NCI-H82 (cell line): ENCODE measurements at places on chromosomes 11 and 22.

DNA sequence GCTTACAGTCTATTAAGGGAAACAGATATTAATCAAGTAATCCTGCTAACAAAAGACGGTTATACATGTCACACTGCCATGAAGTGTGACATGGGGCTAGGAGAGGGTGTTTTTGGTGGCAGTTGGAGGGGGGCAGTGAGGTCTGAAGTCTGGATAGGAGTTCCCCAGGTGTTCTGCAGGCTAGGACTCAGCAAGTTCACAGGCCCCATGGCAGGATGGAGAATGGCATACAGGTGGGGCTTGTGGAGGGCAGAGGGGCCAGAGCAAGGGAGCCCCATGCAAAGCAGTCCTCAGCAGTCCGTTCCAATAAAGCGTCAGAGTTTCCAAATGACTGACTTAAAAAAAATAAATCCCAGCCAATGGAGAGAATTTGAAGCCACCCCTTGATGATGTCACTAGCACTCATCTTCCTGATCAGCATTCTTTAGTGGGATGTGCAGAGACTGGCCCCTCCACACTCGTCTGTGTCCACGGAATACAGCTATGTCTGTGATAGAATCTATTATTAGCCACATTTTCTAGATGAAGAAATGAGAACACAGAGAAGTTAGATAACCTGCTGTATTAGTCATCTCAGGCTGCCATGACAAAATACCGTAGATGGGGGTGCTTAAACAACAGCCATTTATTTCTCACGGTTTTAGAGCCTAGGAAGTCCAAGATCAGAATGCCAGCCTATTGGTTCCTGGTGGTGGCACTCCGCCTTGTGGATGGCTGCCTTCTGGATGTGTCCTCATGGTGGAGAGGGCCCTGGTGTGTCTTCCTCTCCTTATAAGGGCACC is 32.6 kb downstream of the PRDM11 start:
- no peak for DNase-seq

- DNase-seq = no peak
Measured at GRCh38 chr11:128920666-128921065, 22.0 kb downstream of the TP53AIP1 start.

- DNase-seq = no peak
Measured at GRCh38 chr11:122306831-122307391, 190.9 kb upstream of the BLID start.

GRCh38 chr11:10797001-10797400 is 11.7 kb downstream of the EIF4G2 start:
- DNase-seq = no peak

- peak; percentile 66 for DNase-seq
Measured at GRCh38 chr11:123429913-123430720, at the start of gene GRAMD1B. Gene GRAMD1B, plus strand, starts transcription at chr11:123430269. Its CDS starts 524 bp downstream, at chr11:123430793.

DNA sequence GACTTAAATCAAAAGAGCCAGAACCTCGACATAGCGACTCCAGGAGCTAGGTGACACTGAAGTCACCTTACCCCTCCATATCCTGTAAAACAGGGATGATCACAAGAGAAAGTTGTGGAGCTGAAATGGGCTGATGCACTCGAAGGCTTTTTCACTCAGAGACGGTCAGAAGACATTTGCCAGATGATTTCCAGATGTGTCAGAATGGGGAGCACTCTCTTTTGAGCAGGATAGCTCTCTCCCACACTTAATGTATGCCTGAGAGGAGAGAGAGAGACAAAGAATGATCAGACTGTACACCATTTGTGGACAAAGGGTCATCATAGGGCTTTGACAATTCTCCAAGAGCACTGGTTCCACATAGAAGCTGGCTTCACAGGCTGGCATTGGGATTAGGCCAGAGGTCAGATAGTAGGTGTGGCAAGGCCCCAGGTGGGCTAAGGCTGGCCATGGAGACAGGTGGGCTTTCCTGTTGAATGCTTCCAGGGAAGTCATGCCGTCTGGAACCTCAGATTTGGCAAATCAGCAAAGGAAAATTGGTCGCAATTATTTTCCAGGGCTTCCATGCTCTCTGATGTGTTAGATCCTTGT is 42.3 kb upstream of the ETS1 start:
- no peak for DNase-seq

GRCh38 chr11:64885367-64886286 is 7.2 kb upstream of the EHD1 start:
- no peak for DNase-seq

GRCh38 chr11:30585892-30586250 is 282 bp downstream of the MPPED2 start:
- DNase-seq = peak; percentile 54

DNA sequence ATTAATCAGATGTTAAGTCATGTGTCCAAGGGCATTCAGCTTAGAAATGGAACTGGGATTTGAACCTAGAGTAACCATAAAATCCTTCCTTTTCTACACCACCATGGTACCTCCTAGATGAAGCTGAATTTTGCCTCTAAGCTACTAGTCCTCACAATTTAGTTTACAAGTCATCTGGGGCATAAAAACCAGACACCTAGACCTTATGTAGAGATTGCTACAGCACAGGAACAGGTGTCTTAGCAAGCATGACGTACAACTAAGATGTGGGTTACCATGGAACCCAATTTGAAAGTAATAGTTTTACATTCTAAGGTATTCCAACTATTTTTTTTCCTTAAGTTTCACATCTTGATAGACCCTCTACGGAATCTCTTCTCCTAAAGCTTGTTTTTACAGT is 9.2 kb downstream of the TMEM216 start:
- no peak for DNase-seq

- DNase-seq = peak; percentile 76
Measured at GRCh38 chr11:7657306-7658025, 15.8 kb downstream of the CYB5R2 start.

DNA sequence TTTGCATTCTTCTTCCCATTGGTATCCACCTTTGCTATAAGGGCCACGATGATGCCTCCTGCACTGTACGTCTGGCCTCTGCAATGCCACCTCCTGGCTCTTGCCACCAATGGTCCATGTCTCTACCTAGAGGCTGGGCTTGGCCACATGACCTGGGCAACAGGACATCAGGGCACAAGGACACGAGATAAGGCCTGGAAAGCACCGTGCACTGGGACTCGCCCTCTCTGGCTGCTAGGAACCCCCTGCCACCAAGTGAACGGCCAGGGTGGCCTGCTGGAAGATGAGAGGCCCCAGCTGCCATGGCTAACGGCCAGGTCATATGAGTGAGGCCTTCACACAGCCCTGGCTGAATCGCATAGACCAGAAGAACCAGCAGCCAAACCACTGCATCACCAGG is 87.4 kb downstream of the TRMU start:
- DNase-seq = no peak

DNA sequence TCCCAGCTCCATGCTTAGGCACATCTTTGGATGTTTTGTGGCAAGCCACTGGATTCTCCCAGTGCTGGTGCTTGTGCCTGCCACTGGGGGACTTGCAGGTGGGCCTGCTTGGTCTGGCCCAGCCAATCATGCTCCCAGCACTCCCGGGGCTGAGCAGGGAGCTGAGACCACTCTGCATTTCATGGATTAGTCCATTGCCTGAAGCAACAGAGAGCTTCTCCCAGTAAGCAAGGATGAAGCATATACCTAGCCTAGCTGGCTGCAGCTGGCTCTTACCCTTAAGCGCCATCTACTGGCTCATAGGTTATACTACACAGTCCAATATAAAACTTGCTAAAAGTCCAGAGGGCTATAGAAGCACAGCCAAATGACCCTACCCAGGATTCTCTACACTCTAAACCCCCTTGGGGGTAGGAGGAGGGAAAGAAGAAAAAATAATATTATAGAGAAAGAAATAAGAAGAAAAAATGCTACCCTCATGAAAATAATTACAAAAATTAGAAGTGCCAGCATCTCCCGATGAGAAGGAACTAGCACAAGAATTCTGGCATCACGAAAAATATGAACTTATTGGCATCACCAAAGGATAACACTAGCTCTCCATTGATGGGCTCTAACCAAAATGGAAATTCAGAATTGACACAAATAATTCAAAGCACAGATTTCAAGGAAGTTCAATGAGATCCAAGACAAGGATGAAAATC is 275.3 kb downstream of the C11orf87 start:
- DNase-seq = peak; percentile 71

DNA sequence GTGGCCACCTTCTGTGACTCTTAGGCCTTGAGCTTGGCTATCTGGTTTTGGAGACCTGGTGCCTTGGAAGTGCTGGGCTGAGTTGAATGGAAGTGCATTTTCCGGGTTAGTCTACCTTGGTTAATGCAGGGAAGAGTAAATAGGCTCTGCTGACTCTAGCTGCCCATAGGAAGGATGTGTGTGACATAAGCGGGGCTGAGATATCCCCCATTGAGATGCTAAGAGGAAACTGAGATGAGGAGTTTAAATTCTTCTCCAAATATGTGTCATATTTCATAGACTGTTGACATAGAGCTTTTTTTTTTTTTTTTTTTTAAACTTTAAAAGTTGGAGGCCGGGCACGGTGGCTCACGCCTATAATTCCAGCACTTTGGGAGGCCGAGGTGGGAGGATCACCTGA is 30.8 kb downstream of the ZNRF3 start:
- no peak for DNase-seq

- DNase-seq = no peak
Measured at GRCh38 chr11:71423181-71423790, 24.9 kb downstream of the DHCR7 start.

- no peak for DNase-seq
Measured at GRCh38 chr22:38744981-38745380, 10.8 kb downstream of the SUN2 start.

DNA sequence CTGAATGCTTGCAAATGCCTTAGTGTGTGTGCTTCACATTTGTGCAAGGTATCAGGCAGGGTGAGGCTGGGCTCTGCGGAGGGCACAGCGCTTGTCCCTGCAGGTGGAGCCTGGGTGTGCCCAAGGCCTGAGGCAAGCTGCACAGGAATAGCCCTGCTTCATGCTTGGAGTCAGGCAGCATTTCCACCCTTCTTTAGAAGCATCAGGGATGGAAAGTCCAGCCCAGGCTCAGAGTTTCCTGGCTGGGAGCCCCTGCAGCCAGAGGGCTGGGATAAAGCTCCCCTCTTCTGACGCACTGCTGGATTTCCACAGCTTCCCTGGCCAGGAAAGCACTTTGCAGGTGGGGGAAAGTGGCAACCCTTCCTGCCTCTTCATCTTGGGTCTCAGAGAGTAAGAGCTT is 63.4 kb downstream of the GALNT18 start:
- DNase-seq = no peak

DNA sequence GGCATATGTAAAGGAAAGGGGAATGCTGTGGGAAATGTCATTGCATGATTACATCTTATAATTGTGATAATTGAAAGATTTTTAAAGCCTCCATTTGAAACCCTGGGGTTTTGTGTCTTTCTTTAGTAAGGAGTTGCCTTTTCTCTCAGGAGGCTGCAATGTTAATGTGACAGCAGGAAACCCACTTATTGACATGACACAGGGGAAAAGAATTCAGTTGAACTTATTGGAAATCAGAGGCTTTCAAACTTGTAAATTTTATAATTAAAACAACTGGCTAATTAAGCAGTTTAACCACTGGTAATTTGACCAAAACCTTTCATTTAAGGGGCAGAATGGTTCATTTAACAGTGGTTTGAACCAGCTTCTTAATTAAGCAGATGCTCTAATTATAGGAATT is 31.2 kb downstream of the MRPL48 start:
- no peak for DNase-seq

DNA sequence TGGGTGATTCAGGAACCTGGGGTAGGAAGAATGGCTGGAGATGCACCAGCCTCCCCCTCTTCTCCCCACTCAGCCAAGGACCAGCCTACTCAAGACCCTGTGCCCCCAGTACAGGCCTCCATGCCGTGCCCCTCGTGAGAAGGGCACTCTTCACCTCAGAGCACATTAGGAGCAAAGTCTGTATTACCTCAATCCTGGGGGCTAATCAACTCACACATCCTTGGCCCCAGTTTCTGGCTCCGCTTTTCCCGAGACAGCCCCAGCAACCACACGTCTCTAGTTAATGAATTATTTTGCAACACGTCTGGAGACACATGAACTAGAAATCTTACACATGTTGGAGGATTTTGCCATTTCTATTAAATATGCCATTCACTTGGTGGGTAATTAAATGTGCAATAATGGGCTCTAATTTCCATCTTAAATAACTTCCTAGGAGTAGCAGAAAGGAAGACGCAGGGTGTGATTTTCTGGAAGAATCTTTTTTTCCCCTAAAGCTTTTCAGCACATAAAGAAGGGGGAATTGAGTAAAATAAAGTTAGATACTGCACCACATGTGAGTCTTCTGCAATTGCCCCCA is 63.0 kb downstream of the TMPRSS5 start:
- no peak for DNase-seq

GRCh38 chr11:43554148-43554473 is 126.4 kb upstream of the HSD17B12 start:
- DNase-seq = no peak

- no peak for DNase-seq
Measured at GRCh38 chr11:11501546-11502262, 120.1 kb downstream of the GALNT18 start.

DNA sequence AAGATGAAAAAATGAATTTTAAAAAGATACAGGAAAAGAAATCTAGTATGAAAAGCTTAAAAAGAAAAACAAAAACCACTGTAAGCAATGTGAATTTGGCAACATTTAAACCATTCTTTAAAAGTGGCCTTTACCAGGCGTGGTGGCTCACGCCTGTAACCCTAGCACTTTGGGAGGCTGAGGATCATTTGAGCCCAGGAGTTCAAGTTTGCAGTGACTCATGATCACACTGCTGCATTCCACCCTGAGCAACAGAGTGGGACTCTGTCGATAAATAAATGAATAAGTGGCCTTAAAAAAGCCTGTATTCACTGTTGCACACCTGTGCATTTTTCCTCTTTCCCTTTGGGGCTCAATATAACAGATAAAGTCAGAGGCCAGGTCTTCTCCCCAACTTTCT is 69.2 kb downstream of the RAB30 start:
- DNase-seq = no peak

DNA sequence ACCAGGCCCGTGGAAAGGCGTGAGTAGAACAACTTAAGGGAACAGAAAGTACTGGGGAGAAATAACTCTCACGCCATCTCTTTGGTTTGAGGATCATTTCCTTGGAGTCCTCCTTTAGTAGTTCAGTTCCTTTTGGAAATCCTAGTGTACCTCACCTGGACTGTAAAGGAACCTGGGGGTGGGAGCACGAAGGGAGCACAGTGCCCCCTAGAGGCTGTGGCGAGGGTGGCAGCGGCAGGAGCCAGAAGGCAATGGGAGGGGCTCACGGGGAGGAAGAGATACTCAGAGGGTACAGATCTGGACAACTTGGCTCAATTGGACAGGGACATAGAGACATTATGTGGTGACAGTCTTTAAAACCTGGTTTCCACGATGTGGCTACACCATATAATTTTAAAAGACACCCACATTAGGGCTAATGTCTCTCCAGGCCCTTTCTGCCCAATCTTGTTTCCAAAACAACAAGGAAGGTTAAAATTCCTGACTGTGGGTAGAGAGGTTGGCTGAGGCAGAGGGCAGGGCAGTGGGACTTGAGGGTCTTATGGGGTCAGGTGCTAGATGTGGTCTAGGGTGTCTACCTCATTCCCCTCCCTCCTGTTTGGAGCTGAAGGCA is 87.0 kb downstream of the CSNK2A3 start:
- peak; percentile 44 for DNase-seq

DNA sequence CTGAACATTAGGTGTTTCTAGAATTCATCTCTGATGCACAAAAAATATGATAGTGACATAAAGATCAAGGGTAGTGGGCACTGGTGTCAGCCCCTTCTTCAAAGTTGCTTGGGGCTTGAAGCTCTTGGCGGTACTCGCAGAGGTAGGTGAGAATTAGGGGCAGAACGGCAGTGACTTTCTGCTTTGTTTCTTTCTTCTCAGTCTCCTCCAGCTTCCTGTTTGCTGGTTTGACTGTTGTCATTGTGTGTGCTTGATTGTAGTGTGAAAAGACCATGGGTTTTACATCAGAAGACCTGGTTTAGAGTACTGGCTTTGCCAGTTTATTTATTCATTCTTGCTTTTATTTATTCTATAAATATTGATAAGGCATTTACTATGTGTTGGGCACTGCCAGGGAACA is 156.7 kb upstream of the PLET1 start:
- no peak for DNase-seq
